ENCODE measurements at places on chromosomes 5 and 9.

DNA sequence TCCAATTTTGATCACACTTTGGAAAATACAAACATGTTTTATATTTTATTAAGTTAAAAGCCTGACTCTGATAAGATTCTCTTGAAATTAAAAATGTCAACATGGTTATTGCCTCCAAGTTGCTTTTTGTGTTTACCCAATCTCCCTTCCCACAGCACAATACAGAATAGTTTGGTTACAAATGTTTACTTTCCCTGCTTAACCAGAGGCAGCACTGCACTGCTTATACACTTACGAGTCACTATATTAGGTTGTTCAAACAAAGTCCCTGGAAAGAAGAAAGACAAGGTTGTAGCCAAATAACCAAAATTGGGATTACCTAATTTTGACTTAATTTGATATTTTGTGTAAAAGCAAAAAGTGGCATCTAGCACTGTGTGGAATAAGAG is 25.9 kb downstream of the SRFBP1 start:
- DNase-seq: no peak

GRCh38 chr9:135896205-135896604 is 11.1 kb downstream of the CAMSAP1 start:
- DNase-seq: no peak

DNA sequence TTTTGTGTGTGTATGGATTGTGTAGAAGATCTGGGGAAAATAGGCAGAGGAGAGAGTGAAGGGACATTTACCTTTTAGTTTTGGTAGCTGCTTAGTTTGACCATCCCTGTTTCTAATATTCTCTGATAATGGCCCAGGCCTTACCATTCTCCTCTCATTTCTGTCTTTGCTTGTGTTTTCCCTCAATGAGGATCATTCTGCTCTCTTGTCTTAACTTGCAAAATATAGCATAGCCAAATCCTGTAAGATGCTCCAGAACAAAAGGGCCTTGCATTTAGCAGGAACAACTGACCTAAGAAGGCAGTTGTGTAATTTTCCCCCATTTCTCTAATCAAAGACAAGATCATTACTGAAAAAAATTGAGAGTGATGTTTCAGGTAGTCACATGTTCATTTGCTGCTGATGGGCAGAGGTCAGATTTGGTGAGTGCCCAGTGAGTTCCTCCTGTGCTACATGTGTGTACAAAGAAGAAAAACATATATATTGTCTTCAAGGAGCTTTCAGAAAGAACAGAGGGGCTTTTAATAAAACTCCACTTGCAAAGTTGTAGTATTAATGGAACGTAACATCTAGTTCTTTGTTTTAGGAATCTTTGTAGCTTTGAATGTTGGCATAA is 139.5 kb downstream of the KDM4C start:
- no peak for DNase-seq

- DNase-seq: no peak
Observed at GRCh38 chr5:127924606-127925005, 159.0 kb upstream of the SLC12A2 start.

DNA sequence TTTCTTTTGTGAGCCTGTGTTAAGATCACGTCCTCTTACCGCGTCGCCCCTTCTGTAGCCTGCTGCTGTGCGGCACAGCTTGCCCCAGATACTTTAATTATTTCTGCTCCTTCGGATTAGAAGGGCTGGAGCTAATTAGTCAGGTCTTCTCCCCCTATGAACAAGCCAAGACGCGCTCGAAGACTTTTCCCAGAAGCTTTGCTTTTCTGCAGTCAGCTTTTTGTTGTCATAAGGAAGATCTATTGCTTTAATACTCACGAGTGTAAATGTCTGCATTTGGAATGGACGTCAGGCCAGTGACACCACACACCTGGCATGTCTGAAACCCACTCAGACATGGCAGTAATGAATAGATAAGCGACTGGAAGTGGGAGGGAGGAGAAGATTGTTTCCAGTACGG is 37.0 kb downstream of the PRUNE2 start:
- DNase-seq: no peak

- no peak for DNase-seq
Observed at GRCh38 chr9:17116400-17116837, 18.4 kb upstream of the CNTLN start.

DNA sequence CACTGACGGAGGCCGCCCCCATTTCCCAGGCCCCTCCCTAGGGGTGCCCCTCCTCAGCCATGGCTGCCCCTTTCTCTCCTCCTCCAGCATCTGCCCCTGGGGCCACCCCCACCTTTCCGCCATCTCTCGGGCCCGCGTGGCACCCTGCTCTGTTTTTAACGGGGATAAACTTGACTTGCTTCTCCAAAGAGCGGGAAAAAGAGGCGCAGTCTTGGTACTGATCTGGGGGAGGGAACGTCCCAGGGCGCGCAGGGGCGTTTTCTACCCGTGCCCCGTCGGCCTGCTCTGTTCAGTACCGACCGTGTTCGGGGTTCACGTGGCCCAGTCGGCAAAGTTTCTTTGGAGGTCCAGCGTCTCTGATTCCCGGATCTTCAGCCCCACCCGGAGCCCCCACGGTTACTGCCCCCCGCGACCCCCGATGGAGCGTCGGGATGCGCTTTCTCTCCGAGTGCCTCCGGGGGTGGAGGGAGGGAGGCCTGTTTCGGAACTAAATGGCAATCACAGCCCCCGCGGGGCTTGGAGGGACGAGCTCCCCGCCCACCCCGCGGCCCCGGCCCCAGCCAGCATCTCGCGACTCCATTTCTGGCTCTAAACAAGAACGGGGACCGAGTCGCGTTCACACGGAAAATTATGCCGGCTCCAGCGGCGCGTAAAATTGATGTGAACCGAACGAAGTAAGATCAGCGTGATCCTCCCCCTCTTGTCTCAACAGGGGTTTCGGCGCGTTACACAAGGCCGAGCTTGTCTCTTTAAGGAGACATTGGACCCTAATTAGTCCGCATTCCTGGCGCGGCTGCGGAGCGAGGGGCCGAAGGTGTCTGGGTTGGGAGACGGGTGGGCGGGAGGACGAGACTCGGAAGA is 1.1 kb upstream of the TLE4 start:
- DNase-seq: peak; percentile 39

GRCh38 chr5:995318-995717 is 13.3 kb upstream of the NKD2 start:
- no peak for DNase-seq

DNA sequence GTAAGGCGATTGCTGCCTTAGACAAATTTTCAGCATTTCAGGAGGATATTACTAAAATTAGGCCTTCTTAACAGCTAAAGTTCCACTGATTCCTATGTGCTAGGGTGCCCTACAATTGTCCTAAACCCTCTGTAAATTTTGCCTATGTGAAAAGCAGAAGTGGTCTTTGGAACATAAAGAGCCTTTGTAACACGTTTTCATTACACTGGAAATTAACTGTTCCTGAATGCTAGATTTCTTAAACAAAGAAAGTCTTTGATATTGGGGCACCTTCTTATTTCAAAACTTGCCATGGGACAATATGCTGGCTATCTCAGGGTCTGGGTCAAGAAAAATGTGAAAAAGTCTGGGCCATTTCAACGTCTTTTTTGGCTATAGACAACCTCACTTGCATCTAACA is 60.4 kb upstream of the MOCS2 start:
- no peak for DNase-seq

GRCh38 chr5:773517-774264 is 10.8 kb downstream of the ZDHHC11B start:
- peak; percentile 48 for DNase-seq

- no peak for DNase-seq
Observed at GRCh38 chr5:80756292-80756691, 101.5 kb upstream of the DHFR start.

DNA sequence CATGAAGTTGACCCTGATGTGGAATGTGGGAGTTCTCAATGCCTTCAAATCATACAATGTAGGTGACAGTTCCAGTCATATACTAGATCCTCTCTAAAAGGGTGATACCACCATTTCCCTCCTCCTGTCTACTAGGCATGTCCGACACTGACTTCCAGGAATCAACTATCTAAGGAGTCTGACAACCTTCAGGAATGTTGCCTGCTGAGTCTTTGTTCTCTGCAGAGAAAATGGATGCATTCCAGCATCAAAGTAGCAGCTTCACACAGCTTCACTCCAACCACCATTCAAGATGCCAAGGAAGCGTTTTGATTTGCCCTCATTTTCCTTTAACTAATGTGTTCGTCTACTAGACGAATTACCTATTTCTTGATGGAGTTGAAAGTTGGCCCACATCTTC is 530.2 kb downstream of the EBF1 start:
- no peak for DNase-seq

- no peak for DNase-seq
Observed at GRCh38 chr5:81010336-81011169, 50.4 kb downstream of the RASGRF2 start.

- DNase-seq: no peak
Observed at GRCh38 chr5:33769196-33769595, 122.6 kb downstream of the ADAMTS12 start.

- no peak for DNase-seq
Observed at GRCh38 chr5:139137697-139138096, 60.5 kb downstream of the SIL1 start.

DNA sequence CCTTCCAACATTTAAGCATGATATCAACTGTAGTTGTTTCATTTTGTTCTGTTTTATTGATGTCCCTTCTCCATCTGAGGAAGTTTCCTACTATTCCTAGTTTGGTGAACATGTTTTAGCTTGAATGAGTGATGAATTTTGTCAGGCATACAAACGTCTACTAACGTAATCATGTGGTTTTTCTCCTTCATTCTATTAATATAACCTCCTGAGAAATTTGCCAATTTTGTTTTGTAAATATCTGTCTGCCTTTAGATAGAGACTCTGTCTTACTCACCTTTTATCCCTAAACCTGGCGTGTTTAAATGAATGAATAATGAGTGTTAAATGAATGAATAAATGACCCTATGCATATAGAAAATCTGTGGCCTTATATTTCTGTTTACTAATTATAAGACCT is 26.5 kb upstream of the NREP start:
- DNase-seq: no peak

- no peak for DNase-seq
Observed at GRCh38 chr9:104896131-104896530, 31.8 kb downstream of the ABCA1 start.

GRCh38 chr5:134101686-134102439 is 12.6 kb upstream of the TCF7 start:
- peak; percentile 87 for DNase-seq

GRCh38 chr5:7894860-7895259 is 25.9 kb downstream of the MTRR start:
- no peak for DNase-seq

GRCh38 chr5:179729303-179729702 is 3.3 kb upstream of the MAML1 start:
- no peak for DNase-seq

DNA sequence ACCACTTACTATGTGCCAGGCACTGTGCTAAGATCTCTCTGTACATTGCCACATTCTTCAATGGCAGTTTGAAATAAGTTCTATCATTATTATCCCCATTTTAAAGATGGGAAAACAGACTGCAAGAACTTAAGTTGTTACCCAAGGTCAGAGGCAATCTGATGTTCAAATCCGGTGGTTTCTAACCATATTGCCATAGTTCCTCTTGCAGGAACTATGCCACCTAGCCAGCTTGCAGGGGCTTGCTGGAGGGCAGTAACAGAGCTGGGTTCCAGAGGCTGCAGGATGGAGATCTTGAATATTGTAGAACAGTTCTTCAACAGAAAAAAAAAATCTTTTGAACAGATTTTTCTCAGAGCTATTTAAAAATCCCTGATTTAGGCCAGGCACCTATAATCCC is 71.8 kb upstream of the TNFAIP8 start:
- no peak for DNase-seq

DNA sequence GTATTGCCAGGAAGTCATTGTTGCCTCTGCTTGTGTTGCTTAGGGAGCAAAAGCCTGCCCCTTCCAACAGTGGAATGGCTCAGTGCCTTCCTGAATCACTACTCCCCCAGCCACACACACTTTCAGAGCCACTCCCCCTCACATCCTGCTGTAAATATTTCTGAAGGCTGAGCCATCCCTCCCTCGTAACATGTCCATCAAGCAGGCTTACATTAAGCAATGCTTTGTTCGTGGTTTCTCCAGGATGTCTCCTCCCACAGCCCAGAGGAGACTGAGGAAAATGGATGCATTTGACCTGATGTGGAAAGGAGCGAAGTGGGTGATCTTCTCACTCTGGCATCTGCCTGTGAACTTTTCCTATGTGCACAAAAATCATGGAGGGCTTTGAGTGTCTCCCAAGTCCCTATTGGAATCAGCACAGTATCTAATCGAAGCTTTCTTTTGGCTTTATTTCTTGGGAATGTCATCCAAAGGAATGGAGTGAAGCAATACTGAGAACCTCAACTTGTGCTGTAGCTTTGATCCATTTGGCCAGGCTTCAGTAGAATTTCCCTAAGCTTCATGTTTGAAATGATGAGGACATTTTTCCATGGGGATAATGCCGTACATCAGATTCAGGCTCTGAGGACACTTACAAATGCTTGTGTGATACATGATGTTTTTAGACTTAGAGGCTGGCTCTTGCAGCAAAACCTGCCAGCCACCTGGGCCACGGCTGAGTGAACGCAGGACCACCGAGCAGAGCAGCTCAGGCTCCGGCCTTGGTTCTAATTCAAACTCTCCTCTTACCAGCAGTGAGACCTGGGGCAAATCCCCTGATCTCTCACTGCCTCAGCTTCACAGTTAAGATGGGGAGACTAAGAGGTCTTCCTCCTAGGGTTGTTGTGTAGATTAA is 389.1 kb downstream of the ENC1 start:
- DNase-seq: no peak

- DNase-seq: no peak
Observed at GRCh38 chr5:60257596-60258271, 364.2 kb upstream of the PDE4D start.

- DNase-seq: no peak
Observed at GRCh38 chr5:132086277-132086794, 12.7 kb downstream of the CSF2 start.

DNA sequence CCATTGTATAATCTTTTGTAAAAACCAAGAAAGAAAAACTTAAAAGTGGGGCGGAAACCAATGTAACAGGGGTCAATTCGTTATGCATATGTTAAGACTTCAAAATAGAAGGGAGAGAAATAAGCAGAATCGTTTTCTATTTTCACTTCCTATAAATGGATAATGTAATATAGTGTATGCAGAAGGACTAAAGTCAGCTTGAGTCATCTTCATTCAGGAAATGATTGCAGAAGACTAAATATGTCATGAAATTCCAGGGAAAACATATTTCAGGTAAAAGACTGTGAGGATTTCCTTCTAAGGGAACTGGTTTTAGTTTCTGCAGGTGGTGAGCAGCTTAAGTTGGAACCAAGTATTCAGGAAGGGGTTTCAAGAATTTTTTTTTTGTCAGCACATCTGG is 753.3 kb downstream of the IRX1 start:
- no peak for DNase-seq

GRCh38 chr9:27847818-27848217 is 274.5 kb upstream of the C9orf72 start:
- DNase-seq: no peak

DNA sequence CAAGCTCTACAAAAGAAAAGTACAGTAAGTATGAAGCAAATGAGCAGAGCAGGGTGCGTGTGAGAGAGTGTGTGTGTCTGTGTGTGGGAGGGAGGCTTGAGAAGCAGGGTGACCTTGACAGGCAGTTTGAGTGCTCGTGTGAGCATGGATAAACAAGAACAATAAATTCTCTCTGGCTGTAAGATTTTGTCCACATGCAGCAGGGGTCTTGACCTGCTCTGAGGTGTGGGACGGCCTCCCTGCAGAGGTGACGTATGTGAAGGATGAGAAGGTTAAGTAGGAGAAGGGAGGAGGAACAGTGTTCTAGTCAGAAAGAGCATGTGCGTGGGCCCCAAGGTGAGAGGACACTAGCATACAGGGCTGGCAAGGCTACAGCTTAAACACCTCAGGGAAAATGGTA is 49.0 kb downstream of the SPTLC1 start:
- no peak for DNase-seq

Data from 8988T (cell line).